ENCODE measurements at places on chromosomes 5 and 9.

DNA sequence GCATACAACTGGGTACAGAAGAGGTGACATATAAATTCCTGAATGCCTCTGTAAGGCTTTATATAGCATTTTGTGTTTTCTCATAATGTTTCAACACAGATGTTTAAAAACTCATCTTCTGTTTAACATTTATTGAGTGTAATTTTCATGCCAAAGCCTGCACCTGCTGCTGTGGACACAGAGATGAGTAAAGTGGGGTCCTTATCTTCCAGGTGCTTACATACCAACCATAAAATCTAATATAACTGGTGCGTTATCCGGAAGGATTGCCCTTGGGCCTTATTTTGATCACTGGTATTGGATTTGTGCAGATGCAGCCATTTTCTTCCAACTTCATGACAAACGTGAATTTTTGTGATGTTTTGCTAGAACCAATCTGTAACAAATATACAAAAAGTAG is 222.3 kb downstream of the DMRT2 start:
- no peak for DNase-seq

GRCh38 chr9:18473652-18474279 is at the start of gene ADAMTSL1:
Gene ADAMTSL1, plus strand, starts transcription at chr9:18474153. Its CDS starts 80 bp downstream, at chr9:18474233.
- peak; percentile 71 for DNase-seq

GRCh38 chr5:81631124-81631523 is 119.8 kb downstream of the SSBP2 start:
- no peak for DNase-seq

DNA sequence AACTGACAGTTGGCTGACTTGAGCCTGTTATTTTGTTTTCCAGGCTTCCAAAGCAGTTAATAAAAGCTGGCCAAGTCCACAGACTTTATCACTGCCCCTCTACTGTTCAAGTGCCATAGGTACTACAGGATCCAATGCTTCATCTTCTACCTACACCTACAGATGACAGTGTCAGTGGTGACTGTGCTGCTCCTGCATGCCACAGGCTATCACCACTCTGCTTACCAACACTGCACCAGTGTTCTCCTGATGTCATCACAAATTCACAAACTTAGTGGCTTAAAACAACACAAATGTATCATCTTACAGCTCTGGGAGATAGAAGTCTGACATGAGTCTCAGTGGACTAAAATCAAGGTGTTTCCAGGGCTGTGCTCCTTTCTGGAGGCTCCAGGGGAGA is 26.6 kb downstream of the HMGCS1 start:
- DNase-seq, result no peak

GRCh38 chr9:36025746-36026145 is 11.0 kb upstream of the RECK start:
- no peak for DNase-seq

GRCh38 chr5:153543288-153543687 is 52.8 kb downstream of the GRIA1 start:
- peak; percentile 24 for DNase-seq

- DNase-seq, result no peak
Observed at GRCh38 chr9:18360005-18360404, 113.9 kb upstream of the ADAMTSL1 start.

DNA sequence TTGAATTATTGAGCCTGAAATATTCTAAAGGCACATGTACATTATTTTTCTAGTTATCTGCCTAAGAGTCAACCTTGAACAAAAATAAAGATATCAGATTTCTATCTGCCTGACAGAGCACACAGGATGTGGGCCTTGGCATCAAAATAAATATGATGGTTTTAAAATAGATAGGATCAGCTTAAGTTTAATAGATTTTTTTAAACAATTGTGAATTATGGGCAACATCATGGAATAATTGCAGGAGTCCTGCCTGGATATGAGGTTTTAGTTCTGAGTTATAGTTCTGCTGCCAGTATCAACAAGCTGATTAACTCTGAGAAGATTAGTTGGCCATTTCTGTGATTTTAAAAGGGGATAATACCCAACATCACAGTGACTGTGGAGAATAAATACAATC is 107.0 kb upstream of the PCA3 start:
- no peak for DNase-seq

DNA sequence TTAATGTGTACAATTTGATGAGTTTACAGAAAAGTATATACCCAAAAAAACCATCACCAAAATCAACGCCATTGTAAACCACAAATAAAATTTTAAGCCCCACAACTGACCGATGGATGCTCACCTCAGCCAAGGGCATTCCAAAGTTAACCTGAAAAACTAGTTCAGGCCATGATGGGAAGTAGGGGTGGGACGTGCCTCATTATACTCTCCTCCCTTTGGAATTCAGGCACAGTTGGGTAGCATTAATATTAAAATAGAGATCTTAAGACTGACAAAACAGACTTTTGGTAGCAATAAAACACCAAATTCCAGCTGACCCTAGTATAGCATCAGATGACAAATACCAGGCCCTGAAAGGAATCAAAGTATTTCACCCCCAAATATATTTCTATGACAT is 129.0 kb downstream of the CDH18 start:
- DNase-seq, result no peak

DNA sequence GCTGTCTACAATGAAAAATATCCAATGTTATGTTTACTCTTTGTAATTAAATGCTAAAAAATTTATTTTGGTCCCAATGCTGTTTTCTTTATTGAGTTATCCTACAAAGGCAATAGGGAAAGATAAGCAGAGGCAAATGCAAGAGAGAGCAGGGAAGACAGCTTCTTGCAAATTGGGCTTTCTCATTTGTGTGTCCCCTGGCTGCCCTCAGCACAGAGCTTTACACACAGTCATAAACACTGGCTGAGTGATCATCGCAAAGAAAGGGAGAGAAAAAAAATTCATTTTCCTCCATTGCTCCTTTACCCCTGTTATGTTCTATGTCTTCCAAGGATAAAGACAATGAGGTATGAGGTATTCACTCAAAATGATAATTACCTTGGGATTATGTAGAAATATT is 2.3 kb upstream of the TSSK1B start:
- DNase-seq, result no peak

DNA sequence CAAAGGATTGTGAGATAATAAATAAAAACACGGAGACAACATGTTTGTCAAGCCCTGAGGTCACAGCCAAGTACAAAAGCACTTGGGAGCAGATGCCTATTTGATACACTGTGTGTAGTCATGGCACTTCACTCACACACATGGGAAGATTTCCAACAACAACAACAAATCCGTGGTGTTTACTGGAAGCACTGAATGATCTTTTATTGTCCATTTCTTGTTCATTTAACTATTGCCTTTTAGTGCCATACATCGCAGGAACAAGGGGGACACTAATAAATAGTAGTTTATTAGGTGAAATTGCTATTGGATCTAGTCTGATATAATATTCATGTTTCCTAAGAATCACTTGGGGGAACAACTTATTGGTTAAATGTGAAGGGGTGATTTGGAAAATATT is 20.4 kb upstream of the GDNF start:
- DNase-seq, result no peak

- DNase-seq, result no peak
Observed at GRCh38 chr5:122694884-122695283, 80.0 kb upstream of the SNX2 start.

- peak; percentile 73 for DNase-seq
Observed at GRCh38 chr9:114238891-114239875, 83.7 kb upstream of the ORM1 start.

DNA sequence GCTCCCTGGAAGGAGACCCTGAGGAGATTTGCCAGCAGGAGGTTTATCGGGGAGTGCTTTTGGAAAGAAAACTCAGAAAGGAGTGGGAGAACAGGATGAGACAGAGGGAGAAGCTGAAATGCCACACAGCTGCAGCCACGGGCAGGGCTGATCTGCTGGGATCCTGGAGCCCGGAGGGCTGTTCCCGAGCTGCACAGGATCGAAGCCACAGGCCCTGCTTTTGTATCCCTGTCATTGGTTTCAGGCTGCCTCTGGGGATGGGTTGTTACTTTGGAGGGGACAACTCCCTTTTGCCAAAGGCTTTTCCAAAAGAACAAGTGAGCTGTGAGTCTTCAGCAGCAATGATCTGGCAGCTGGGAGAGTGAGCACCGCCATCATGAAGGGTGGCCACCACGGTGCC is 152.5 kb upstream of the PTCH1 start:
- DNase-seq, result no peak

DNA sequence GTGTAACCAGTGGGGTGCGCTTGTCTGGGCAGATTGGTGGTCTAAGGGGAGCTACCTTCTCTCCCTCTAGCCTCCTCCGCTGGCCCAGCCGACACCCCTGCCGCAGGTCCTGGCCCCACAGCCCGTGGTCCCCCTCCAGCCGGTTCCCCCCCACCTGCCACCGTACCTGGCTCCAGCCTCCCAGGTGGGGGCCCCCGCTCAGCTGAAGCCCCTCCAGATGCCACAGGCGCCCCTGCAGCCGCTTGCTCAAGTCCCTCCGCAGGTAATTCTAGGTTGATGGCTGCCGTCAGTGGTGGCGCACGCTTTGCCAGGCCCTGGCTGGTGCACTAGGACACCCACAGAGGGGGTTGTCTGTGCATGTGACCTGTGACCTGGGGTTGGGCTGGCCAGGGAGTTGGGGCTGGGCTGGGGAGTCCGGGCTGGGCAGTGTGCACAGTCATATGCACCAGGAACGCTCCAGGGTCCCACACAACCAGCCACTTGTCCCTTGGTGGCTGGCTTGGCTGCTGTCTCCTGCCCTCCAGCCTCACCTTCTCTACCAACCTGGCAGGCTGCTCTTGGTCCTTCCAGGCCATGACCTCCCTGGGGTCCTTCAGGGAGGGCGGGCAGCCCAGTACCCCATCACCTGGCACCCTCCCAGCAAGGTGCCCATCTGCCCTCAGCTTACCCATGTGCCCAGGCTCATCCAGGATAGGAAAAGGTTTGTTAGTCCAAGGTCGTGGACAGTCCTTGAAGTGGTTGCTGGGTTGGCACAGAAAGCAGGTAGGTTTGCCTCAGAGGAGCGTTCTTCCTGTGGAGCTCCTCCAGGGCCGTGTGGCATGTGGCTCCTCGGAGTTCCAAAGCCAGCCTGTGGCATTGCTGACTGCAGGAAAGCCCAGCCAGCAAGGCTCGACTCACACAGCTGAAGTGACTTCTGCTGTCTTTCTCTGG is 73.2 kb downstream of the WNK2 start:
- no peak for DNase-seq

DNA sequence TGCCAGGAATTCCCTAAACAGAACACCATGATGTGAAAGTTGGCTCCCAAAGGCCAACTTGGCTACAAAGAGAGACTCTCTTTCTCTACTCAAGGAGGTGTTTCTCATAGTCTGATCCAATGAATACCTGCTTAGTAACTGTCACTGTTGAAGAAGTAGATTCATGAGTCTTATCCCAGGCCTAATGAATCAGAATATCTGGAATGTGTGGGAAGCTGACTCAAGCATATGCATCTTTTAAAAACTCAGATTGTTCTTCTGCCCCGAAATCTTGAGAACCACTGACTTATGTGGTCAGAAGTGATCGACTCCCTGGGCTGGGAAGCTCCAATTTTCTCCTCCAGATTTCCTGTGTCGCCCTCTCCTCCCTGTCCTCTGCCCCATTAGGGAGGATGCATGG is 345.6 kb downstream of the PLK2 start:
- DNase-seq, result peak; percentile 36

- DNase-seq, result peak; percentile 55
Observed at GRCh38 chr5:123705741-123706140, 193.8 kb downstream of the CSNK1G3 start.

DNA sequence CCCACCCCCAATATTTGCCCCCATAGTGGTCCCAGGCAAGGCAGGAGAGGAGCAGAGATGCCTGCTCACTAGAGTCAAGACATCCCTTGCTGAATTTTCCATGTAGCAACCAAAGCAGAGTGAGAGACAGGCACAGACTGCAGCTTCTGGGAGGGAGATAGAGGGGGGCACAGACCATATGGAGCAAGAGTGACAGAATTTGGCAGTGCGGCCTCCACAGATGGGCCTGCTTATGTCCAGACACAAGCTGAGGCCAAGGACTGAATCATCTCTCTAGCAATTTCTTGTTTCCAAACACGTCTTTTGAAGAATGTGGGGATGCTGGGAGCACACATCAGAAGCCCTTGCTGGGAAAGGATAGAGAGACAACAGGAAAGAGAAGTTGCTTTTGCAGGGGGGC is 53.0 kb upstream of the ALDH1B1 start:
- DNase-seq, result peak; percentile 46

DNA sequence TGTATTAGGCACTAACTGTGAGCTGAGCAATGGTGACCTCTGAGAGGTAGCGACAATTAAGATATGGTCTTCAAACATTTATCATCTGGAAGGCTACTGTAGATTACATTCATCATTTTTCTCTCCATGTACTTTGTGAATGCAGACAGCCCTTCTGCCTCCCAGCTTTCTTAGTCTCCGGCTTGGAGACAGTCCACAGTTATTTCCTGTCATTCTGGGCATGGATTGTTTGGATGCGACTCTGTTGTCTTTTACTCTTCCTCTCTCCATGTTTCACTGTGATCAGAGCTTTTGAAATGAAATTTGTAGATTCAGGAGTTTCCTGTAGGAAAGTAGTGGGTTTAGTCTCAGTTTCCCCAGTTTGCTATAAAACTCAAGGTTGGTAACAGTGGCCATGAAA is 20.5 kb downstream of the DMRT2 start:
- no peak for DNase-seq

DNA sequence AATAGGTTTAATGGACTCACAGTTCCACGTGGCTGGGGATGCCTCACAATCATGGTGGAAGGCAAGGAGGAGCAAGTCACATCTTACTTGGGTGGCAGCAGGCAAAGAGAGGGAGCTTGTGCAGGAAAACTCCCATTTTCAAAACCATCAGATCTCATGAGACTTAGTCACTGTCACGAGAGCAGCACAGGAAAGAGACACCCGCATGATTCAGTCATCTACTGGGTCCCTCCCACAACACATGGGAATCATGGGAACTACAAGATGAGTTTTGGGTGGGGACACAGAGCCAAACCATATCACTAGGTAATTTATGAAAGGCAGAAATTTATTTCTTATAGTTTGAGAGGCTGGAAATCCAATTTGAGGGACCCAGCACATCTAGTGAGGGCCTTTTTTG is 40.0 kb downstream of the MTREX start:
- no peak for DNase-seq

DNA sequence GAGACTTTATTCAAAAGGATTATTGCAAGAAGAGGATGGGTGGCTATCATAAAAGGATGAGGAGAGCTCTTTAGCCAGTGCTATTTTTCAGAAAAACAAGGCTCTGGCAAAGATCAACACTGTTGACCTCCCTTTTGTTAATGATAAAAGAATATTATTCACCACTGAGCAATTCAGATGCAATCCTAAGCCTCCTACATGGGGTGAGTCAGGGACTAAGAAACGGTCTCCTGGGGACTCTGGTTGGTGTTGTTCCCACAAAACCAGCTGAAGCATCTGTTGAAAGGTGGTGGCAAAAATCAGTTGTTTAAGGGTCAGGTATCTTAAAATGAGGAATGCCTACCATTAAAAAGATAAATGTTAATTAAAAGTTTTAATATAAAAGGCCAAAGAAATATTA is 7.7 kb upstream of the GCNT1 start:
- DNase-seq, result peak; percentile 86

DNA sequence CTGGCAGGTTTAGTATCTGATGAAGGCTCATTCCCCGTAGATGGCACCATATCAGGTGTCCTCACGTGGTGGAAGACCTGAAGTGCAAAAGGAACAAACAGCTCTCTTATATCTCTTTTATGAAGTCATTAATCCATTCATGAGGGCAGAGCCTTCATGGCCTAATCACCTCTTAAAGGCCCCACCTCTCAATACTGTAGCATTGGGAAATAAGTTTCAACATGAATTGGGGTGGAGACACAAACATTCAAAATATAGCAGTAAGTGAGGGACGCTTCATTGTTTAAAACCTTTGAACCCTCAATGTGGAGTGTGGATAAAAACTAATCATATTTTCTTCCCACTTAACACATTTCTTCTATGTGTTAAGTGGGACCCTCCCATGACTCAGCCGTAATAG is 489.4 kb upstream of the WWC1 start:
- no peak for DNase-seq

- peak; percentile 91 for DNase-seq
Observed at GRCh38 chr9:112750016-112750763, at the start of gene SNX30. Gene SNX30, plus strand, starts transcription at chr9:112750760. Its CDS starts 242 bp downstream, at chr9:112751002.

Data from choroid plexus epithelial cell (primary cell).